ENCODE measurements at places on chromosomes 16 and 17.

GRCh38 chr17:9116861-9117568 lies 95.7 kb downstream of the NTN1 start:
- DNase-seq = no peak

DNA sequence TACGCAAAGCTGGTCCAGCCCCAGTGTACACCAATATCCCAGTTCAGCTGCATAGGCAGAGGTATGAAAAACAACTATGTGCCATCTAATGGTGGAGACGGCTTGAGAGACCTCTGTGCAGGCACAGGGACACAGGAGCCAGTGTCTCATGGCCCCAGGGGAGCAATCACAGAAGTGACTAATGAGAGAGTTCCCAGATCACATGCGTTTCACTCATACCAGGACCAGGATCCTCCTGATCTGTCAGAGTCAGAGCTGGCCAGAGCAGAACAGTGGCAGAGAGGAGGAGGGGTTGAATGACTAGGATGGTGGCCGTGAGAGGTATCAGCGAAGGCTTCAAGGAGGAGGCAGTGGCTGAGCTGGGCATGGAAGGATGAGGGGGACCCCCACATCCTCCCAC lies 41.1 kb downstream of the TMEM132E start:
- DNase-seq = no peak

DNA sequence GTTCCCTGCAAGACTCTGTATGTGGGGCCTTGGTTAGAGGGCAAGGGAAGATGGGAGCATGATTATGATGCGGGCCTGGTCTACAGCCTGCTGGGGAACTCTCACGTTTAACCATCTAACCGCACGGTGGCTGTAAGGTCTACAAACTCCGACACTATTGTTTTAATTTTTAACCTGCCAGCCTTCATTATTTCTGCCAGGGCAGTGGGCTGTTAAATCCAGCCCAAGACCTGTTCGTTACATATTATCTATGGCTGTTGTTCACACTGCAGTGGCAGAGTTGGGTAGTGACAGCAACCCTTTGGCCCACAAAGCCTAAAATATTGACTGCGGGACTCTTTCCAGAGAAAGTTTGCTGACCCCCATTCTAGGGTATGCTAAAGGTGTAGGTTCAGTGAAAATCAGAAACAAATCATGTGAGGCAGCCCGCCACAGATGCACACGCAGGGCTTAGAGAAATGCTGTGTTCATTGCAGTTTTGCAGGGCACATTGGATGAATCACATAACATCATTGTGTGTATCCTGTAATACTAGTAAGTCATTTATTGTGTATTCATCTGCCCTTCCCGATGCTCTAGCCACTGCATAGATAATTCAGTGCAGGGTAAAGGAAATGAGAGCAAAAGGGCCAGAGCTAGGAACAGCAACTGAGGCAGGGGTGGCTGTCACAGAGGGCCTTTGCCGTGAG lies 14.3 kb downstream of the SNX29 start:
- DNase-seq = no peak

- DNase-seq = no peak
Measured at GRCh38 chr17:72998343-72998742, 94.1 kb downstream of the SLC39A11 start.

Data from cerebellum (tissue), 4 donors.